ENCODE measurements at places on chromosomes 11 and 22. TPM values are rescaled to one million over a fixed set of nuclear protein-coding genes. Genes with fewer than 3 reads are reported as not detected.

GRCh38 chr11:6617315-6617781 is 1.9 kb downstream of the TPP1 start:
- no peaks in the 10 kb centered on the region for H3K36me3 ChIP-seq
- no peaks in the 10 kb centered on the region for H3K27me3 ChIP-seq
- no peaks in the 10 kb centered on the region for H3K4me1 ChIP-seq
- DNase-seq: no peak
- no peak overlapping the region for H3K4me3 ChIP-seq

MMP12 gene
- not detected for total RNA-seq

GRCh38 chr11:82754410-82754809 is 20.7 kb upstream of the FAM181B start:
- H3K27ac ChIP-seq: no peak overlapping the region
- no peak overlapping the region for H3K4me3 ChIP-seq
- no peaks in the 10 kb centered on the region for H3K27me3 ChIP-seq
- no peak for DNase-seq
- peaks cover 8% of the 10 kb centered on the region for H3K4me1 ChIP-seq

DNA sequence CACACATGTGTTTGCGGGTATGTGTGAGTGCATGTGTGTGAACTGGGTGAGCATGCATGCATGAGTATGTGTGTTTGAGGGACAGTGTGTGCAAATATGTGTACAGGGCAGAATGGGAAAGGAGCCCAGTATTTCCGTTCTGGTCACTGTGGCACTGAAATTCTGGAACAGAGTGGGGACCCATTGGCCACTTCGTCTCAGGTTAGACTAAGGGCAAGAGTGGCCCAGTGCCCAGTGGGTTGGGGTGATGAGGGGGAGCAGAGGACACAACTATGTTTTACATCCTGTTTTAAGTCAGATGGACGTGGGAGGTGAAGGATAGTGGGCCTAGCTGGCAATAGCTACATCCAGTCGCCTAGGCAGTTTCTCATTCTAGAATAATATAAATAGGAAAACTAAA is 438.5 kb downstream of the DYNC2H1 start:
- no peaks in the 10 kb centered on the region for H3K36me3 ChIP-seq
- H3K4me3 ChIP-seq: no peak overlapping the region
- no peaks in the 10 kb centered on the region for H3K4me1 ChIP-seq
- DNase-seq: no peak
- no peaks in the 10 kb centered on the region for H3K27me3 ChIP-seq
- H3K27ac ChIP-seq: no peak overlapping the region

All from SJCRH30 (cell line).